ENCODE measurements at places on chromosomes 1 and 21.

DNA sequence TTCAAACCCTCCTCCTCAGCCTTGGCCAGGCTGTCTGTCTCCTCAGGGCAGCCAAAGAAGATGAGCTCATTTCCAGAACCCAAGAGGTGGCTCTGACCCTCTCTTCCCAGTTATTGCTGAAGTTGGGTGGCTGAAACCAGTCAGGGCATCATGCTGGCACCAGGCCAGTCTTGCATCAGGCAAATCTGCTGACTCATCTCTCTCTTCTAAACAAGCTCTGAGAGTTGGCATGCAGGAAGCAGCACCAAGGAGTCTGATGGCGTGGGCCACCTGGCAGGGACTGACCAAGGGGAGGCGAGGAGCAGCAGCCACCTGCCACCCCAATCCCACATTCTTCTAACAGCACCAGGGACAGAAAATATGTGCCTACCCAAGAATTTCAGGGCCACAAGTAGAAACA lies 104.8 kb upstream of the ATP1A1 start:
- DNase-seq: no peak

DNA sequence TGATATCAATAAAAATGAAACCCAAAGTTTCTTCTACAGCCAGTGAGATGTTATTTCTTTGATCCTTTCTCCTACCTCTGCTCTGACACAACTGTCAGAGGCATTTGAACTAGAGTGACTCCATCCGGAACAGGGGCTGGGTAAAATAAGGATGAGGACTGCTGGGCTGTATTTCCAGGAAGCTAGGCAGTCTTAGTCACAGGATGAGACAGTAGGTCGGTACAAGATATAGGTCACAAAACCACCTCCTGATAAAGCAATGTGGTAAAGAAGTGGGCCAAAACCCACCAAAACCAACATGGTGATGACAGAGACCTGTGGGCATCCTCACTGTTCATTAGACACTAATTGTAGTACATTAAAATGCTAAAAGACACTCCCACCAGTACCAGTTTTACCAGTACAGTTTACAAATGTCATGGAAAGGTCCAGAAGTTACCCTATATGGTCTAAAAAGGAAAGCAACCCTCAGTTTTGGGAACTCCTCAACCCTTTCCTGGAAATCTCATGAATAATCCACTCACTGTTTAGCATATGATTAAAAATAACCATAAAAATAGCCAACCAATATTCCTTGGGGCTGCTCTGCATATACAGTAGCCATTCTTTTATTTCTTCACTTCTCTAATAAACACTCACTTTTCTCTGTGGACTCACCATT lies 96.7 kb downstream of the GABPA start:
- DNase-seq: no peak

GRCh38 chr1:67682659-67683197 lies 2.3 kb upstream of the GADD45A start:
- DNase-seq: no peak

- DNase-seq: no peak
Observed at GRCh38 chr1:12161324-12161661, 5.5 kb upstream of the TNFRSF1B start.

GRCh38 chr1:116115476-116116439 lies 4.6 kb downstream of the MAB21L3 start:
- no peak for DNase-seq

DNA sequence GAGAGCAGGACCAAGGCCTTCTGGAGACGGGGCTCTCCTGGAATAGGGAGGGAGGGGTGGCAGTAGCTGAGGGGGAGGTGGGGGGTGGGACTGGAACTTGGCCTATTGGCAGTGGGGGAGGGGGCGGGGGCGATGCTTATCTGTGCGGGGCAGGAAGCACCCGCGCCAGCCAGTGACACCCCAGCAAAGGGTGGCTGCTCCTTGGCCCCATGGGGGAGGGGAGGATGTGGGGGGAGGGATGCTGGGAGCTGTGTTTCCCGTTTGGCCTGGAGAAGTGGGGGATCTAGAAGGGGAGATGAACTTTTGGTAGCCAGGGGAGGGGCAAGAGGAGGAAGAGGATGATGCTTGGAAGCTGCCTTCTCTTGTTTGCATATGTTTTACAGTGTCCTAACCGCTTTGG lies 11.0 kb downstream of the ZBTB7B start:
- DNase-seq: no peak

GRCh38 chr1:203041351-203041932 lies 15.2 kb downstream of the PPFIA4 start:
- no peak for DNase-seq

DNA sequence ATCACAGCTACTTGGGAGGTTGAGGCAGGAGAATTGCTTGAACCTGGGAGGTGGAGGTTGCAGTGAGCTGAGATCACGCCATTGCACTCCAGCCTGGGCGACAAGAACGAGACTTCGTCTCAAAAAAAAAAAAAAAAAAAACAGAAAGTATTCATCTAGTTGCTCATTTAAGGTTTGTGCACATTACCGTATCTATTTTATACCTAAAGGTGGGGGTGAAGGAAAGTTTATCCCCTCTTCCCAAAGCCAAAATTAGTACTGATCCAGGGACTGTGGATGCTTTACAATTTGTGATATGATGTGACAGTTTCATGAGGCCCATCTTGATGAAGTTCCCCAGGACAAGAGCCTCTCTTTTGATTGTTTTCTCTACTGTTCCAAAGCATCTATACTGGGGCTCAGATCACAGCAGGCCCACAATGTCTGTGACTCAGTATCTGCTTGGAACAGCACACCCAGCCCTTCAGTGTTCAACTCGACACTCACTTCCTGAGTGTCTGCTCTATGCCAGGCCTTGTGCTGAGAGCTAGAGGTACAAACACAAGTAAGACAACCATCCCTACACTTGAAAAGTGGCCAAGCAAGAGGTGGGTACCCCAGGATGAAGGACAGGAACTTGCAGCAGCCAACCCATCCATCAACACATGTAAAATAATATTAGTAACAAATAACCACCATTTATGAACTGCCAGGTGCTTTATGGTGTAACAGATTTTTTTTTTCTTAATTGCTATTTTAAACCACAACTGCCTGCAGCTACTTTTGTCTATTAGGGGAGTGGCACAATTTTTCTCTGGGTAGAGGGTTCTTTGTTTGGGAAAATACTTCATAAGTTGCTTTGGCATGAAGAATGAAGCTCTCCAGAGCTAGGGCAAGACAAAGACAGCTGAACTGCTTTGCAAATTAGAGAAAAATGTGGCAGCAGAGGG lies 29.0 kb upstream of the KHDRBS1 start:
- no peak for DNase-seq

DNA sequence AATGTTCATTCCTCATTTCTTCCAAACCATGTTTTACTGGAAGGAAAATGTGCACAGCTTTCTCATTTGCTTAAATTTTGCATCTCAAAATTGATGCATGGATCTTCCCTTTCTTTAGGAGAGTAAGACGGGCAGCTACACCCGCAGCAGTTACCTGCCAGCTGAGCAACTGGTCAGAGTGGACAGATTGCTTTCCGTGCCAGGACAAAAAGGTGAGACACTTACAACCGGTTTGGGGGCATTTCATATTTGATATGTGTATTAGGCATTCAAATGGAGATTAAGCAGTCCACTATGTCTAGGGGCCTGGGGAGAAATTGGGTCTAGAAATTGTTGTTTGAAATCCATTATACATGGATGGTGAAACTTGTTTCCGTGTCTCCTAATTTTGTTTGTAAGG lies 12.9 kb downstream of the C8A start:
- DNase-seq: no peak

GRCh38 chr1:108591466-108591865 lies 31.6 kb downstream of the EEIG2 start:
- no peak for DNase-seq

All from D721Med (cell line).